Karpas-422 (cell line): ENCODE measurements at places on chromosomes 16 and 17. TPM values are rescaled to one million over a fixed set of nuclear protein-coding genes. Genes with fewer than 3 reads are reported as not detected.

DNA sequence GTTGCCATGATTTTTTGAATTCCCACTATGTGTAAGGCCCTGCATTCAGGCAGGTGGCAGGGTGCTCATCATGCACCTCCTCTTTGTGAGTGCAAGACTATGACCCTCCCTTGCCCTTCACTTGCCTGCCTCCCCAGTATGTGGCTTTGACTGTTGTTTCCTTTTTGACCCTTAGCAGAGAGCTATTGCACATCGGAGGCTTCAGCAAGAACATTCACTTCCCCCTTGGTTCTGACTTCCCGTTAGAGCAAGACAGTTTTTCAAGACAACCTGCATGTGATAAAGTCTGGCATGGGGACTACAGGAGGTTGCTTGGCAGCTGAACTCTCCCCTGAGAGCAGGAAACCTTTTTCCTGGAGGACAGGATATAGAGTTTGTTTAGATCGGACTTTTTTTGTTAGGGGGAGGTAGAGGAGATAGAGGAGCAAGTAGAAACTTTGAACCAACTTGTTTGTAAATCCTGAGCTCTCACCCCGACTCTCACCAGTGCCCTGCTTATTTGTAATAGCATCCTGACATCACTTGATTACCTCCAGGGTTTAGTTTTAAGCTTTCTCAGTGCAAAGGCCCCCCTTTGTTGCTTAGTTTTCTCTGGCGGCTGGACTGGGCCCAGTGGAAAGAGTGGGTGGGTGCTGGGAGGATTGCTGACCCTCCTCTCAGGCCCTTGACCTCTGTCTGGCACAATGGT, 34.3 kb downstream of the LIMD2 start:
- H3K27me3 ChIP-seq = no peaks in the 10 kb centered on the region
- H3K4me1 ChIP-seq = peaks cover 35% of the 10 kb centered on the region
- DNase-seq = peak; percentile 76
- H3K36me3 ChIP-seq = peaks cover 8% of the 10 kb centered on the region; the same call in 1 of the 2 replicates
- H3K27ac ChIP-seq = peak overlapping the region; percentile 69
- no peak overlapping the region for H3K4me3 ChIP-seq

DNA sequence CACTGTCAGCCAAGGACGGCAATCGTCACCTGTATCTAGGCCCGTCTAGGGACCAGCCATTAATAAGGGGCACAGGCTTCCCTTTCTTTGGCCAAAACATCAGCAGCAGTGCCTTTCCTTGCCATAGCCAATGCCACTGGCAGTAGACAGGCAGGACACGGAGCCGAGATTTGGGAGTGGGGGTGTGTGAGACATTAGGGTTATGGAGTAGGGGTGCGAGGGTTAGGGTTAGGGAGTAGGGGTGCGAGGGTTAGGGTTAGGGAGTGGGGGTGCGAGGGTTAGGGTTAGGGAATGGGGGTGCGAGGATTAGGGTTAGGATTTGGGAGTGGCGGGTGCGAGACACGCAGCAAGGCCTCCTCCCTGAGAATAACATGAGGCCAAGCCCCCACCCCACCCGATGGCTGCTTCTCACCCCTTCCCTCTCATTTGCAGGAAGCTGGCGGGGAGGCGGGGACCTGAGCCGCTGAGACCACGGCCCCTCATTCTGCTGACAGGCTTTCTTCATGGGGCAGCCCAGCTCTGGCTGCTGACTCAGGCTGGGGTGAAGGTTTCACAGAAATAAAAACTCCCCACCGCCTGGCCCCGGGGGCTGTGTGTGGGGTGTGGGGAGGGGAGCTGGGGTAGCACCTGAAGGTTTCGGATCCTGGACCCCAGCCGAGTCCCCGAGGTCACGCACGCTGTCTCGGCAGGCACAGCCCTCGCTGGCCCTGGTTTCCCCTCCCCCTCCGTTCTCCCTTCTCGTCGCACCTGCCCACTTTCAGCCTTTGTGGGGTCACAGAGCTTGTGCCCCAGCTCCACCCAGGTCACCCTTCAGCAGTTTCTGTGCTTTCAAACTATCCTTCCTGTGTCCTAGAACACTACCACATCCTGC, 93.8 kb downstream of the PGS1 start:
- no peaks in the 10 kb centered on the region for H3K4me1 ChIP-seq
- H3K27ac ChIP-seq = no peak overlapping the region
- no peak overlapping the region for H3K4me3 ChIP-seq
- no peaks in the 10 kb centered on the region for H3K36me3 ChIP-seq
- no peaks in the 10 kb centered on the region for H3K27me3 ChIP-seq

DNA sequence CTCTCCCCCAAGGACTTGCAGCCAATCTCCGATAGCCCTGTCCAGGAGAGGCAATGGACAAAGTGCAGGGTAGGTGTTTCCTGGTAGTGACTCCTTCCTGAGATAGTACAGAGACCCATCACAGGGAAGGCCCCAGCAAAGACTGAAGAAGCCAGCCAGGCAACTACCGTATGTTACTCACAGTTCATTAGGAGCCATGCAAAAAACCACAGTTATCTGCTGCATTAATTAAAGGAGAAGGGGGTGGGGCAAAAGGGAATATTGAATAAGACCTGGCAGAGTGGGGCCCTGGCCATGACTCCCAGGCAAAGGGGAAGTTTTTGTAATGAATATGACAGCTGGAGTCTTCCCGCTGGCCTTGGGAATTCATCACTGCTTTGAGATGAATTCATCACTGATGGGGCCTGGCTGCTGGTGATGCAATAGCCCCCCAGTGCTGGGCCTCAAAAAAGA, 2.5 kb upstream of the SLC13A2 start:
- no peaks in the 10 kb centered on the region for H3K4me1 ChIP-seq
- H3K27ac ChIP-seq = no peak overlapping the region
- no peaks in the 10 kb centered on the region for H3K36me3 ChIP-seq
- no peaks in the 10 kb centered on the region for H3K27me3 ChIP-seq
- no peak for DNase-seq

CDH13 gene
- total RNA-seq = 0.56 and 0.79 TPM in 2 replicates

ADGRG3 gene
- not detected in 2 replicates for total RNA-seq

GNG13 gene
- not detected in 2 replicates for total RNA-seq

KCNG4 gene
- total RNA-seq = not detected in 2 replicates

SPATA20 gene
- 38.8 and 76.8 TPM in 2 replicates for total RNA-seq
